Myocyte (in vitro differentiated cells): ENCODE measurements at places on chromosomes 5 and 9. TPM values are rescaled to one million over a fixed set of nuclear protein-coding genes. Genes with fewer than 3 reads are reported as not detected.

- DNase-seq: peak; percentile 60
Observed at GRCh38 chr5:53161876-53162275, 52.3 kb upstream of the MOCS2 start.

DNA sequence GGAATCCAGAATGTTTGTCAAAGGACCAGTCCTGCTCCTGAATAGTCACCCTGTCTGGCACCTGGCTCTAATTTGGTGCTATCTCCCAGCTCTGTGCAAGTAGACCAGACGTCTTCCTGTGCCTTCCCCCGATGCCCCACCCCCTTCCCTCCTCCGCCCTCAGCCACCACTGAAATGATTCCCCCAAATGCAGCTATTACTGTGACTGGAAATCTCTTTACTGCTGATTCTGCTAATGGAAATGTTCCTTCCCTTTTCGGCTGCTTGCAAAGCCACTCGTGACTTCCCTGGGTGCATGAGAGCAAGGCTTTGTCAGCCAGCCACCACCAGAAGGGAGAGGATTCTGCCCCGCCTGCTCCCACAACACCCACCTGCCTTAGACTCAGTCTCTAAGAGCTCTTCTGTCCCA is 11.4 kb downstream of the ASTN2 start:
- DNase-seq: peak; percentile 63

DNA sequence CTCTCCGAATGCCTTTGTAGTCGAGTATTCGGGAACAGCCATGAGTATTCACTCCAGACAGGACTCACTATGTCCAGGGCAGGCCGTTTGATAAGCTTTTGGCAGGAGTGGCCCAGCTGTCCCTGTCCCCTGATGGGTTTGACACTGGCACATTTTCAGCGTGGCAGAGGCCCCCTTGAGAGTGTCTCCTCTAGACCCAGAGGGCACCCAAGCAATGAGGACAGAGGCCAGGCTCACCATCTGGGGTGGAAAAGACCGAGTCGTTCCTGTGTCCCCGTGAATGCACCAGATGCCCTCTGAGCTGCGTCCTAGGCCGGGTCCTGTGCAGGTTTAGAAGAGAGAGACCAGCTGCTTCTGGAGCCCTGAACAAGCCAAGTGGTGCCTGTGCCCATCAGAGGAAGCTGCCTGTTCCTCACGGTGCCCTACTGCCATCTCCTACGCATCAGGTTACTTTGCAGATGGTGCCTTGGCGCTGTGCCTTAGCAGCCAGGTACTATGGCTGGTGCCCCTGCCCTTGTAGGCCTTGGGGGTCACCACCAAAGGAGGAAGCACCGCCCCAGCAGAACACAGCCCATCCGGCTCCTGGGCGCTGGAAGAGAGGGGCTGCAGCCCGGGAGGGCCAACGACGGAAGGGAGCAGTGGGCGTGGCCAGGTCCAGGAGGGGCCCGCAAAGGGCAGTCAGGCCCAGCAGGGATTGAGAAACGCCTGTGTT is 42.4 kb downstream of the LRSAM1 start:
- no peak for DNase-seq

DNA sequence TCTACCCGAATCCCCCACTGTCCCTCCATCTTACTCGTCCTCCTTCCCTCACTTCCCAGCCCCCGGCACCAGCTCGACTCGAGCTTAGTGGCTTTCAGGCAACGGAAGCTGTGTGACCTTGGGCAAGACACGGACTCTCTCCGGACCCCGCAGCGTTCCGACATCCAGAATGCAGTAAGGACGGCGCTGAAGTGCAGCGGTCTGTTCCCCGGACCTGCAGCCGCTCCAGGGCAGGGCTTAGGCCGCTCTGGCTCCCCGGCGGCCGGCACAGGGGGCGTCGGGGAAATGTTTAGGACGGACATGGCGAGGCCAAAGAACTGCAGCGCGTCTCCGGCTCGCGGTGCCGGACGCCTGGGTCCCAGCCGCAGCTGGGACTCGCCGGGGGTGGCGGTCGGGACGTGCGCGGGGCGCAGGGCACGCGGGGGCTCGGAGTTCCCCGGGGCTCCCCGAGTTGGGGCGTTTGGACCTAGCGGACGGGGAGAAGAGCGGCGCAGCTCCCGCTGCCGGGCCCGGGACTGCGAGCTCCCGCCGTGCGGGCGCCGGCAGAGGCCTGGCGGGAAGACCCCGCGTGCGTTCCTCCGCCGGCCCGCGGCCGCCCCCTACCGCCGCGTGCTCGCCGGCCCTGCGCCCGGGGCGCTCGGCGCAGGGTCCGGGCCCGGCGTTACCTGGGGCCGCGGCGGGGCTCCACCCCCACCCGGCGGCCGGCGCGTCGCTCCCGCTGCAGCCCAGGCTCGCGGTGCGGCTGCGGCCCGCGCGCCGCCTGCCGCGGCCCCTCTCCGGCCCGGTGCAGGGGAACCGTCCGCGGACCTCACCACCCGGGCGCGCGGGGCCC is 5.6 kb upstream of the RNF44 start:
- DNase-seq: peak; percentile 20

DNA sequence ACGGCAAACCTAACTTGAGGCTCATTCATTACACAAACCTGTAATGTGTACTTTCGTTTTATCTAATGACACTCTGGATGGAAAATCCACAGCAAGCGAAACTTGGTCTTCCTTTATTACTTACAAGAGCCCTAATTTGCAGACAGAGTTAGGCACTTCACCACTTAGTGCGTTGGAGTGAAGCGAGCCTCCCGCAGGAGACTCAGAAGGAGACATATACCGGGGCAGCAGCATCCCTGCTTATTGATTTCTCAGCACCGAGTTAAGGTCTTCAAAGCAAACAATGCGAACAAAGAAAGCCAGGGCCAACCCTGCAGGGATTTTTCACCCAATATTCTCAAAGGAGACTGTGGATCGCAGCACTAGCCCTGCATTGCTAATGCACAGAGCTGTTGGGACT is 28.6 kb downstream of the LSM11 start:
- DNase-seq: no peak

Gene KIF4B
- total RNA-seq: not detected in 2 replicates

Gene PCDHGC4
- 2.0 and 3.6 TPM in 2 replicates for total RNA-seq

Gene YTHDC2
- 9.8 and 11.8 TPM in 2 replicates for total RNA-seq

Gene DMGDH
- total RNA-seq: 0.48 and 1.5 TPM in 2 replicates

Gene NIM1K
- 0.21 and 0.35 TPM in 2 replicates for total RNA-seq

Gene STK32A
- total RNA-seq: 0.21 and 5.2 TPM in 2 replicates
